ENCODE measurements at places on chromosomes 11 and 22.

DNA sequence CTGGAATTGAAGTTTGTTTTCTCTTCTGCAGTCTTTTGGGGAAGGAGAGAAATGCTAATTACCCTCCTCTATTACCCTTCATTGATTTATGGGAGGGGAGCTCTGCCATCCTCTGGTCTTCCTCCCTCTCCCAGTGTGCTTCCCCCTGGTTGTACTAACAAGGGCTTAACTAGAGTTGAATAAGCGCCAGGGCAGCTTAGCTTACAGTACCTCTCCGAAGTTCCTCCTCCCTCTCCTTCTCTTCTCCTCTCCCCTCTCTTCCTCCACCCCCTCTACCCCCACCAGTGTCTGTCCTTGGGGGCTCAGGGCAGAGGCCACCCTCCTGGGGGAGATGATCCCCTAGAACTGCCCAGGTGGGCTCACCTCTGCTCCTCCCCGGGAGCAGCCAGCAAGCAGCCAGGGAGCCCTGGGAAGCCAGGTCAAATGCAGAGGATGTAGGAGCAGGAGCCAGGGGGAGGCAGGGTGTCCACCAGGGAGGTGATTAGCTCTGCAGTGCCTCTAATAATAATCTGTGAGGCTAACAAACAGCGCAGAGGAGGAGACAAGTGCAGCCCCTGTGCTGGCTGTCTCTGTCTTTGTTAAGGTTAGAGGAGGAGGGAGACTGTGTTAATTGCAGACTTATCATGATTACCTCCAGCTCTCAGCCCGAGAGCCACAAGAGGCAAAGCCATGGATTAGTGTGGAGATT is 191.6 kb upstream of the CADM1 start:
- no peak for DNase-seq

- peak; percentile 90 for DNase-seq
These were observed 6.8 kb upstream of the CHKA start for GRCh38 chr11:68127714-68128681.

GRCh38 chr22:30665266-30665665 is 2.4 kb downstream of the DUSP18 start:
- no peak for DNase-seq

- no peak for DNase-seq
These were observed 32.8 kb downstream of the CELSR1 start for GRCh38 chr22:46504584-46504983.

DNA sequence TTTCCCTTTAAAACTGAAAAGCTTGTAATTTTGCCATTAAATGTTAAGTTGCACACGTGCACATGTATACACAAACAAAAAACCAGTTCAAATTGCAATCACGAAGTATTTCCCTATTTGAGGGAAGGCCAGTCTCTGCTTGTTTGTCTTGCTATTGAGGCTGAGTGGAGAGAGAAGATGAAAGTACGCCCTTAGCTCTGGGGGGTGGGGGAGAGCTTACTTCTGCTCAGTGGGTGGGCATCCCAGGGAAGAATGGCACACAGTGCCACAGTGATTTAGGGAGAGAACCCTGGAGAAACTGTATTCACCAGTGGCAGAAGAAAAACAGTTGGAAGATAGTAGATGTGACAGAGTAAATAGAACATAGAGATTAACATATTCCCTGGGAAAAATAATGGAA is 8.7 kb downstream of the YAP1 start:
- no peak for DNase-seq
